ENCODE measurements at places on chromosomes 2 and 18.

DNA sequence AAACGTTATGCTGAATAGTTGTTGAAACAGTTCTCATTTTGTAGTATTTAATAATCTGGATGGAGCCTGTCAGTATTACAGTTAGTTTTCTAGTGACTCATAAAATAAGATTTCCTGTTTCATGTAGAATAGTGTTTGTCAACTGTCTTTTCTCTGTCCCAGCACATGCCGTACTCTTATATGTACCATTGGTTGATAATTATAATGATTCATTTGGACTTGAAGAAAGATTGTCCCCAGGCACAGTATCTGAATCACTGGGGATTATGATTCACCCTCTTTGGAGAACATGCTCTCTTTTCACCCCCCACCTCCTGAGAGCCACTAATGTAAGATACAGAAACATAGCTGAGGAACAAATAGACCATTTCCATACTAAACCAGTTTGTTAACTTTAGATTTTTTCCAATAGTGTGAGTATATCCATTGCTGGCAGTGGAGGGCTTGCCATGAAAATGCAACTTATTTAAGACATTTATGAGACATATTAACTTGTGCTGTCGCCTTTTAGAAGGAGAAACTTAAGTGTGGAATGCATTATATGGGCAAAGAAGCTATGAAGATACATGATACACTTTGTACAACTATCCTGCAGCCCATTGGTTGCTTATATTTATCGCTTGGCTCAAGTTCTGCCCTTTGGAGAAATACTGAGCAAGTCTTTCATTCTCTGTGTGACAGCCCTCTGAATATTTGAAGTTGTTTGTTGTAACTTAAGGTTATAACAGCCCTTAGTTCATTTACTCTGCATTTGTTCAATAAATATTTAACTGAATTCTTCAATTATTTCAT lies 12.4 kb downstream of the COPS8 start:
- no peak for DNase-seq

DNA sequence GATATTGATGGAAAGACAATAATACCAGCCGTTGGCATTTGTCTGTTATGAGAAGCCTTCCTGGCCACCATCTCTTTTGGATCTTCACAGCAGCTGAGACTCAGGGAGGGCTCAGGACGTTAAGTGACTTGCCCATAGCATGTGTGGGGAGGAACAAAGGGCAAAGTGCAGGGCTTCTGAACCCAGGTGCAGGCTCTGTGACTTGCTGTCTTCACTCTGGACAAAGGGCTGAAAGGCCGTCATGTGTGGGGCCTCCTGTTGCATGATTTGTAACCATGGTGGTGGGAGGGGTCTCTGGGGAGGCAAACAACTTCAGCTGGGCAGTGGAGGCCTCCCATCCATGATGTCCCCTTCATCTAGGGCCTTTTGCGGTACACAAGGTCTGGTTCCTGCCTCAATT lies 65.5 kb upstream of the SIX2 start:
- DNase-seq = no peak

DNA sequence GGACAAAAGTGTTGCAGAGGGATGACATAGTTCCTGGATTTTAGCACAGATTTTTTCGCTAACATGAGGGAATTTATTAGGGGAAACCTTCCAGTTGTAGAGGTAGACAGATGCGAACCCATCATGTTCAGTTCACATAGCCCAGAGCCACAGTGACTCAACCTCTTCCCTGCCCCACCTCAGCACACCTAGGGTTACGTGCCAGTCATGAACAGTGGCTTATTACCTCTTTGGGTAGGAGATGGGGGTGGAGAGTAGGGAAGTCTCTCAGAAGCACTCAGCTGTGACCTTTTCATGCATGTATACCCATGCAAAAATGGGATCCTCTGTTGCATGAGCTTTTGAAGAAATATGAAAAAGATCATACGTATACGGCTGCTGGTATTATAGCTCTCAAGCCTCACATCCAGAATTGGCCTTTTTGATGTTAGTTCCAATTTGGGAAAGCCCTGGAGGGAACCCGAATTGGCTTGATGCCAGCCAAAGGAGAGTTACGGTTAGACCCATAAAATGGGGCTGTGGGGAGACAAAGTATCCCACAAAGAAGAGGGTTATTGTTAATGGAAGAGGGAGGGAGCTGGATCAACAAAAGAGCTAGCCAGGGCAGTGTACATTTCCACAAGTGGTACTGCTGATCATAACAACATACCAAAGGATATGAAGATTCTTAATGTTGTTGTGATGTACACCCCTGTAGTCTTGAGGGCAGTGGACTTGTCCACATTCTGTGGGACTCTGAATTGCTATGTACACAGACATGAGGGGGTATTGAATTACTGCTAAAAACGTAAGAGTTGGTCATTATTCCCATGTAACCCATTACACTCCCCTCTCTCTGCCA lies 4.9 kb downstream of the TANC1 start:
- DNase-seq = no peak

DNA sequence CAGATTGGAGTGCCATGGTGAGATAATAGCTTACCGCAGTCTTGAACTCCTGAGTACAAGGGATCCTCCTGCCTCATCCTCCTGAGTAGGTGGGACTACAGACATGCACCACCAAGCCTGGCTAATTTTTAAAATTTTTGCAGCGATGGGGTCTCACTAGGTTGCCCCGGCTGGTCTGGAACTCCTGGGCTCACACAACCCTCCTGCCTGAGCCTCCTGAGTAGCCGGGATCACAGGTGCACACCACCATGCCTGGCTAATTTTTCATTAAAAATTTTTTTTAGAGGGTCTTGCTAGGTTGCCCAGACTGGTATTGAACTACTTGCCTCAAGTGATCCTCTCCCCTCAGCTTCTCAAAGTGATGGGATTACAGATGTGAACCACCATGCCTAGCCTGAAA lies 27.8 kb downstream of the RAB31 start:
- no peak for DNase-seq

DNA sequence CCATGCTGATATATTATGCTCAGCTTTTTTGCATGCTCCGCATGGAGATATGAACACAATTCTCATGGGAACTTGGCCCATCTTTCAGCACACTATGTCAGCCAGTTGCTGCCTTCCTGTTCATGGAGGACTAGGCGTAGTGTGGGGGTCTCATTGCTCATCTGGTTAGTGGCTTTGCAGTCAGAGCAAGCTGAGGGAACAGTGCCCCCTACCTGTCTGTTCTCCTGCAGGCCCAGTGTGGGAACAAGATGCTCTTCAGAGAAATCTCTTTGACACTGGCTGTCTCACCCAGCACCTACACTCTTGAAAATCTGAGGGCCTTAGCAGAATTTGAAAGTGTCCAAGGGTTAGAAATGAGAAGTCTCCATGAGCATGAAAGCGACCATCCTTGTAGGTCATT lies 47.1 kb downstream of the SPTBN1 start:
- DNase-seq = no peak

DNA sequence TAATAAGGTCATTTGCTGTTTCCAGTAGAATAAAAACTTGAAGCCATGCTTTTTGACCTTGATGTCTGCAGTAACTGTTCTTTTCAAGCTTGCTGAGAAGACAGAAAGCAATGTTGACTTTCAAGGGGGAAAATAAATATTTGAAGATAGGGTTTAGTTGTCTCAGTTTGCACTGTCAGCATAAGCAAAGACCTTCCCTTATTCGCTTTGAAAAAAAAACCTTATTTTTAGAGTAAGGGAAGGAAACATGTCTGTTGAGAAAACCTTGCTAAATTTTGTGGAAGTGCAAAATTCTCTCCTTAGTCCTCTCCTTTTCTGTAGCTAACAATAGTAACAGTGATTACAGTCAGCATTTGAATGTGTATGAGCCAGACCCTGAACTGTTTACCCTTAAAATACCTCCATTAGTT lies 43.1 kb downstream of the MAP4K4 start:
- DNase-seq = no peak

DNA sequence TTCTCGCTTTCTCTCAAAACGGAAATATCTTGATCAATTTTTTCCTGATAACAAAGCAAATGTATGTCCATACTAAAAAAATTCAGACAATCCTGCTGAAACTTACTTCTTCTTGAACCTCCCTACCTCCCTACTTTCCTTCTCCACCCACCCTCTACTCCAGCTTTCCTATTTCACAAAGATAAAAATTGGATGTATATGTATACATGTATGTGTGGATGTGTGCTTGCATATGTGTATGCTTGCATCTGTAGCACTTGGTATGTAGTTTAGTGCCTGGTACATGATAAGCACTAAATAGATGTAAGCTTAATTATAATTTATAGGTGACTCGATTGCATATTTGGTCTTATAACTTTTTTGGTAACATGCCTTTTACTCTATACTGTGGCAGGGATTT lies 167.5 kb upstream of the ITGA4 start:
- DNase-seq = no peak

All from activated T-helper 9 cell treated with anti-CD3 and anti-CD28 coated beads, Interleukin-2, amount 50 U/mL, for 16 hours (primary cell).